T-cell (primary cell): ENCODE measurements at places on chromosomes 1 and 21.

DNA sequence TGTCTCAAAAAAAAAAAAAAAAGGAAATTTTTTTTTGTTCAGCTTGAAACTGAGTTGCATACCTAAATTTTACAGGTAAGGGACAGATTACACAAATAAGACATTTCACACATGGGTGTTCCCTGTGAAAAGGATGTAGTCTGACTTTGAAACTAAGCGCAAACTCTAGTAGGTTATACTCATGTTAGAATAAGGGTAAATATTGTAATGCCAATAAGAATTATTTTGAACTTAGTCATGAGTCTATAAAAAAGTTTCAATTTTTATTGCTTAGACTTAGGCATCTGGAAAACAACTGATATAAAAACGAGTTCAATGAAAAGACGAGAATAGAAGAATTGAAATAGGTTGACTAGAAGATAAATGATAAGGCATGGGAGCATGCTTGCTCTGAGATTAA lies 122.3 kb downstream of the HMCN1 start:
- DNase-seq = no peak

DNA sequence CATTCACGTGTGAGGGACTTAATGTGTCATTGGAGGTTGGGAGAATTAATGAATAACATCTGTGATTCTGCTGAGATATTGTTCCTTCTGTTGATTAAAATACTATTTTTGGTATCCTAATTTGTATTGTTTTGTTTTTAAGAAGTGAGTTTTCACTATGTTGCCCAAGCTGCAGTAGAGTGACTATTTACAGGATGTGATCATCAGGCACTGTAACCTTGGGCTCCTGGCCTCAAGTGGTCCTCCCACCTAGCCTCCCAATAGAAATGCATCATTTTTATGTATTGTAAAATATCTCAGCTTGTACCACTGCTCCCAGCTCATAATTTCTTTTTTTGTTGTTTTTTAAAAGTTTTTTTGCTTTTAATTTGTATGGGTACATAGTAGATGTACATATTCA lies 14.3 kb downstream of the ALG6 start:
- no peak for DNase-seq

DNA sequence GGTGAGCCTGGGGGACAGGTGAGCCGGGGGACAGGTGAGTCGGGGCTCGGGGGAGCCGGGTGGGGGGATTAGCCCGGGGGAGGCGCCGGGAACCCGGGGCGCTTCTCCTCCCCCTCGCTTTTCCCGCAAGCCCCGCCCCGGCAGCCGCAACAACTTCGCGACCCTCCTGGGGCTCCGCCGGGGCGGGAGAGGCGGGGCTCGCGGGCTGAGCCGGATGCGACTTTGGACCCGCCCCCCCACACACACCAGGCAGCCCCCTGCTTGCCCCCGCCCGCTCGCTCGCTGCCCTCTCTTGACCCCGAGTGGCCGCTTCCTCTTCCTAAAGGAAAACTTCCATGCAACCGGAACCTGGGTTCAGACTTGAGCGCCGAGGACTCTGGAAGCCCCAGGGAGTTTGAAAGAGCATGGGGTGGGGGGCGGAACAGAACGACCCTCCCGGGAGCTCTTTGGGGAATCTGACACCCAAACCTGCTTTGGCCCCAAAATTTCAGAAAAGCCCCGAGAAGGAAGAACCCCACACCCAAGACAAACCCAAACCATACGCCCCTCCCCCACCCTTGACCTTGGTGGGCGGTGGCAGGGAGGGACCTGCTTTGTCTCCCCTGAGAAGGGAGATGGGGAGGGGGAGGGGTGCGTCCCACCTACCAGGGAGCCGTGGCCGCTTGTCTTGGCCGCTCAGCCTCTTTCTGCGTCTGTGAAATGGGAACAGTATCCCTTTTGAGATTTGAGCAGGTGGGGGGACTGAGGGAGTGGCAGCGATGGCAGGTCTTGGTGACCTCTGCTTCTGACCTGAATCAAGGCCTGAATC lies 550 bp downstream of the ARHGEF16 start:
- DNase-seq = no peak

DNA sequence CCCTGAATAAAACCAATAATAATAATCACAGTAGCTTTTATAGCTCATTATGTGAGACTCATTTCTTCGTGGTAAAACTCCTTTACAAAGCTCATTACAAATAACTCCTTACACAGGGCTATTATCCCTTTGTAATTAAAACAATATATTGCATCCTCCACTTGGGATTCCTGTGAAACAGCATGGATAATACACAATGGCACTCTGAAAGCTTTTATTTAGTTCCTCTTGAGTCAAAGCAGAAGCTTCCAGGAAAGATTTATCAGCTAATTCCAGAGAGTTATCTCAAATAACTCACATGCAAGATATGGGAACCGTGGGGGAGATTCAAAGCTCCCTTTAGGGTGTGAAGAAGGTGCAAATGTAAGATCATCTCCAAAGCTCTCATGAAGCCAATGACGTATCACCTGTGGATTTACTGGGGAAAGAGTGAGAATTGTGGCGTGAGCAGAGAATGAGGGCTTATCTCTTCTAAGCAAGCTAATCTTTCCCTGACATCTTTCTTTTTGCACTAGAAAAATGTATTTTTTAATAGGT lies 60.4 kb upstream of the GJA5 start:
- no peak for DNase-seq

DNA sequence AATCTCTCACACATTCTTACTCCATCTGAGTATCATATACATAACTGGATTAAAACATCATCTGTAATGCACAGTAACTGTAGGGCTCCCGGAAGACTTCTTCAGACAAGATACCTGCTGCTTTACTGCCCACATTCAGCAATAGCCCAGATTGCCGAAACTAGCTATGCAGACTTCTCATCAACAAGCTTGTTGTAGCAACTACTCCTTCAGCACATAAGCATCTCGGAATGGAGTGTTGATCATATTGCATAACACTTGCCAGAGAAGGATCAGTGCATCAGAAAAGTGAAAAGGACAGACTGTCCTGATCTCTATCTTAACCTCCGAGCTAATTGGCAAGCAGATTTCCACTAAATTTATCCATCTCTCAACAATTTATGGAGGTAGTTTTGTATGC lies 354.6 kb upstream of the C1orf87 start:
- no peak for DNase-seq

DNA sequence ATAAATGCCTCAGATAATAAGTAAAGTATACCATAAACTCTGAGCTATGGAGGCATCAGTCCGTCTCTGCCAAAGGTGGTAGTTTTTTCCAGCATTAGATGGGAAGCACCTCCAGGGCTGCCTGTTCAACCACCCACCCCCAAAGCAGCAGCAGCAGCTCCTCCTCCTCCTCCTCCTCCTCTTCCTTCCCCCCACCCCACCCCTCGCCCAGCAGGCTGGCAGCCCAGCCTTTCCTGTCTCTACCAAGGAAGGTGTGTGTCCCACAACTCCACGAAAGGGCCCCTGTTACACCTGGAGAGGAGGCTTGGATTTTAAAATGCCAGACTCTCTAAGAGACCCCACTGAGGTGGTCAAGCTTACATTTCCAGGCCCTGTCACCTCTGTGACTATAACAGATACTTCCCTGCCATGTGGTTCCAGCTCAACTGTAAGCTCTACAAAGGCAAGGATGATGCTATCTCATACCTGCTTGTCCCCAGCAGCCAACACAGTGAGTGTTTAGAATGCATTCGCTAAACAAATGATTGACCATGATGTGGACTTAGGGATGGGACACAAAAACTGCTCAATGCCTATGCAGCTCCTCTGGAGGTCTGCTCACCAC lies 76.7 kb downstream of the GFI1 start:
- DNase-seq = no peak

DNA sequence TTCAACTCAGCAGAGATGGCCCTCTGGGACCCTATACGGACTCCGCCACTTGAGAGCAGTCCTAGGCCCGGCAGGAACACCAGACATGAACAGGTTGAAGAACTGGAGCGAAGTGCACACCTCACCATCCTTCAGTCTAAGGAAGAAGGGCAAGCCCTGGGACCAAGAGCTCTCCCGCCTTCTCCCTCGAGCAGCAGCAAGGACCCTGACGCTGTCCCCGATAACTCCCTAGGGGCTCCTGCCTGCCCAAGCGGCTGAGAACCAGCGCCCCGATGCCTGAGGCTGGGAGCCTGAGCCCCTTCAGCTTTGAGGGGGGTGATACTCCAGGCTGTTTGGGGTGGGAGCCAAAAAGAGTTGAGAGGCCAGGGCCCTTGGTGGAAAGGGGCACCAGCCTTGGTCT lies 10.2 kb downstream of the TMEM81 start:
- no peak for DNase-seq

DNA sequence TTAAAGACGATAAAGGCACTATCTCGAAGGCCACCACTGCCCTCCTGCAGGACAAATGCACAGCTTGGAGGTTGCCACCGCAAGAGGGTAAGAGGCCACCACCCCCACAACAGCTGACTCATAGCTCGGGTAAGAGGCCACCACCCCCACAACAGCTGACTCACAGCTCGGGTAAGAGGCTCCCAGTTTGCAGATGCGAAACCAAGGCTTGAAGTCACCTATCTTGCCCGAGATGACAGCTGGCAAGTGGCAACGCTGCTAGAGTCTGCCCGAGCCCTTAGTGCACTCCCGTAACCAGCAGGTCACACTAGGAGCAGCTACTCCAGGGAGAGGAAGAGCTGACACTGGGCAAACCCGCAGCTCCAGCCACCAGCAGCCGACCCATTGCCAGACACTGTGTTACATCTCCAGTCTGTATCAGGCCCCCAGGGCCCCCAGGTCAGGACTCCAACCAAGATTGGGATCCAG lies 17.1 kb upstream of the SPSB1 start:
- peak; percentile 24 for DNase-seq

DNA sequence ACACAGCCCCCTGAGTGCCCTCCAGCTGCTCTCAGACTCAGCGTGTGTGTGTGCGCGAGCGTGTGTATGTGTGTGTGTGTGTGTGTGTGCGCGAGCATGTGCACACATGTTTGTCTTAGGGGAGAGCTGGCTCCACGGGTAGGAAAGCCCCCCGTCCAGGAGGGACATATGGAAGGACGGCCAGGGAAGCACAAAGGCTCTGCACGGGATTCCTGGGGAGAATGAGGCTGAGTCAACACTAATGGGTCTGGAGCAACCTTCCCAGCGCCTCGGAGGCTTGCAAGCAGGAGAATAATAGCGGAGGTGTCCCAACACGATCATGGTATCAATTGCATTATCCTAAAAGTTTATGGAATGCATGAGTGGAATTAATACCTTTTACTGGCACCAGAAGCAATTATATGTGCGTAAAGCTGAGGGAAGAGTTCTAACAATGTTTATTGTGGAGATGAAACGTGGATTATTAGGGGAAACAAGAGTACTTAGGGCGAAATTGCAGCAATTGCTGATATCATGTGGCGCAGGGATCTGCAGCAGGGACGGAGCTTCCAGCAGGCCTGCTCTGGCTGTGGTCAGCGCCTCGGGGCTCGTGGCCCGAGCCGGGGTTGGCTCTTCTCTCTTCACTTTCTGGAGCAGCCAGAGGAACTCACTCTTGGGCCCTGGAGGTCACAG lies 40.3 kb upstream of the CCDC27 start:
- DNase-seq = no peak

GRCh38 chr1:64568171-64568450 lies 98.2 kb downstream of the CACHD1 start:
- DNase-seq = no peak

GRCh38 chr1:9413071-9413876 lies 120.6 kb downstream of the SPSB1 start:
- peak; percentile 39 for DNase-seq

DNA sequence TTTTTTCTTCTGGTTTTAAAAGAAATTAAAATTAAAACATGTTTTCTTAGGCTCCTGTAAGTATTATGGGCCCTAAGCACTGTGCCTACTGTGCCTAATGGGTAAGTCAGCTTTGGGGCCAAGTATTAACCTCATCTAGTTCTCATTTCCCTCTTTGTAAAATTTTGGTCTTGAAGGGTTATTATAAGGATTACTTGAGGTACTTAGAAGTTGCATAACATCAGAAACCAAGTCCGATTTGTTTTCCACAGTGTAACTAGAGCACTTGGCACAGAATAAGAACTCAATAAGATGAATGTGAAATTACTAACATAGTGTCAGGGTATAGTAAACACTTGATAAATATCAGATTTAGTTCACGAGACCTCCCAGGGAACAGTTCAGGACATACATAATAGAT lies 16.4 kb upstream of the OSBPL9 start:
- no peak for DNase-seq

- DNase-seq = no peak
Observed at GRCh38 chr1:157955857-157956256, 37.6 kb upstream of the KIRREL1 start.

DNA sequence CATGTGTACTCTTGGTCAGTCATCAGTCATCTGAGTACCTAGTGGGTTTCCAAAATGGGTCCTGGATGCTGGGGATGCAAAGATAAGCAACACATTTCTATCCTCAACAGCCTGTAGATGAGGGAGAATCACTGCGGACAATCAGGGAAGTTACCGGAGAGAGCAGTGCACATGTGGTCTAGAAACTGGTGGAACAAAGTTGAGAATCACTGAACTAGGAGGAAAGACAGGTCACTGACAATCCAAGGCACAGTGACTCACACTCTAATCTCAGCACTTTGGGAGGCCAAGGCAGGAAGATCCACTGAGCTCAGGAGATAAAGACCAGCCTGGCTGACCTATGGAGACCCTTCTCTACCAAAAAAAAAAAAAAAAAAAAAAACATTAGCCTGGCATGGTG lies 31.4 kb upstream of the LGALS8 start:
- DNase-seq = no peak

DNA sequence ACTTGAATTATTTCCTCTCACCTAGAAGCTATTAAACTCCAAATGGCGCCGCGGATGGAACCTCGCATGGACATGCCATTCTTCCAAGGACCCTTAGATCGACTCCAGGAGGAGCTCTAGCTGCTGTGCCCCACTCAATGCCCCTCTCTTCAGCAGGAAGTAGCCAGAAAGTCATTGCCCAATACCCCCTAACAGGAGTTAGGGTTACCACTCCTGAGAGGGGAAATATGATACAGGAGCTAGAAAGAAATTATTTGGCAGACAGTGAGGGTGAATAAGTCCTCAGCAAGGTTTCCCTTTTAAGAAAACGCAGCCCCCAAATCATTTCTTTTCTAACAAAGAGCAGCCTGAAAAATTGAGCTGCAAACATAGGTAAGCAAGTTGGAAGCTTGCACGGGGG lies 28.6 kb downstream of the TFB2M start:
- DNase-seq = no peak

- no peak for DNase-seq
Observed at GRCh38 chr1:109818988-109819764, 55.5 kb upstream of the EPS8L3 start.

GRCh38 chr1:43009274-43009673 lies 50.6 kb upstream of the SLC2A1 start:
- DNase-seq = no peak

DNA sequence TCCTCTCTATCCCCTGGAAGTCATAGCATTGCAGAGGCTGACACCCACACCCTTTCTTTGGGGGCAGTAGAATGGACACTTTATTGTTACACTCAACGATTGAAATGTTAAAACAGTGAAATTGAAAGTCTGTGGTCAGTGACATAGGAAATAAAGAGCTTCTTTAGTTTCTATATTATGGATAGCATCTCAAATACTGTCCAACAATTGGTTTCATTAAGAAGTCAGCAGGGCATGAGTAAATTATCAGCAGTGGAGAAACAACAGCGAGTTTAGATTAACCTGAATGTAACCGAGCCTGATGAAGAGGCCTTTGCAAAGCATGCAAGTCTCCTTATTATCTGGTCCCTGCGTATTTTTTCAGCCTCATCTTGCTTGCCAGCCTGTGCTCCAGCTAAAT lies 350.7 kb downstream of the NTNG1 start:
- no peak for DNase-seq

- no peak for DNase-seq
Observed at GRCh38 chr1:89723863-89724262, 90.9 kb downstream of the LRRC8C start.
